ENCODE measurements at places on chromosomes 2 and 18. TPM values are rescaled to one million over a fixed set of nuclear protein-coding genes. Genes with fewer than 3 reads are reported as not detected.
A peak's percentile ranks its signal among the peaks of the same experiment; 100 is the strongest.

DNA sequence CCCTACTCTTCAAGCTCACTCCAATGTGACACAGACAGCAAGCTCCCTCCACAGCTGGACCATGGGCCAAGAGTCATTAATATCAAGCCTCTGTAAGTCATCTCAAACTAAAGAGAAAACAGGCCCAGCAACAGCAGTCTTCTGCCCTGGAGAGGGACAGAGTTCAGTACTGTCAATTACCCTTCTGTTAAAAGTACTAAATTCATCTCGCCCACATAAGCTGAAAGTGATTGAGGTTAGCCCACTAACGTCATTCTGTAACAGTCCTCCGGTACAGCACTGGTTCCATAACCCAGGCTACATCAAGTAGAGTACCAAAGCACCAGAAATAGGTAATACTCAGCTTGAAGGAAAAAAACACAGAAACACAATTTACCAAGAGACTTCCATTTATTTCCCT lies 25.9 kb downstream of the THADA start:
- H3K4me3 ChIP-seq, result peak overlapping the region; percentile 20
- H3K27ac ChIP-seq, result peak overlapping the region; percentile 75
- no peak for DNase-seq

DNA sequence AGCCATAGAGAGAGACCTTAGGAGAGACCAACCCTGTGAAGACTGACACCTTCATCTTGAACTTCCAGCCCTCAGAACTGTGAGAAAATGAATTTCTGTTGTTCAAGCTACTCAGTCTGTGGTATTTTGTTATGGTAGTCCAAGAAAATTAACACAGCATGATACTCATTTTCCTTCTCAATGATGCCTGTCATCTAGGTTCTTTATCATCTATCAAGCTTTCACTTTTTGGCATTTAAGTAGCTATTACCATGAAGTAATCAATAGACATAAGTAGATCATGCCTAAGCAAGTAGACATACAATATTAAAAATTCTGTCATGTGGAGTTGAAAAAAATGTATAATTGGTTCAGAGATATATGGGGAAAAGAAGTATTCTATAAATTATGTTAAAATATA lies 444.7 kb downstream of the THSD7B start:
- H3K36me3 ChIP-seq, result no peaks in the 10 kb centered on the region
- H3K27me3 ChIP-seq, result no peaks in the 10 kb centered on the region
- H3K4me3 ChIP-seq, result no peak overlapping the region
- no peak for DNase-seq
- H3K4me1 ChIP-seq, result no peaks in the 10 kb centered on the region

DNA sequence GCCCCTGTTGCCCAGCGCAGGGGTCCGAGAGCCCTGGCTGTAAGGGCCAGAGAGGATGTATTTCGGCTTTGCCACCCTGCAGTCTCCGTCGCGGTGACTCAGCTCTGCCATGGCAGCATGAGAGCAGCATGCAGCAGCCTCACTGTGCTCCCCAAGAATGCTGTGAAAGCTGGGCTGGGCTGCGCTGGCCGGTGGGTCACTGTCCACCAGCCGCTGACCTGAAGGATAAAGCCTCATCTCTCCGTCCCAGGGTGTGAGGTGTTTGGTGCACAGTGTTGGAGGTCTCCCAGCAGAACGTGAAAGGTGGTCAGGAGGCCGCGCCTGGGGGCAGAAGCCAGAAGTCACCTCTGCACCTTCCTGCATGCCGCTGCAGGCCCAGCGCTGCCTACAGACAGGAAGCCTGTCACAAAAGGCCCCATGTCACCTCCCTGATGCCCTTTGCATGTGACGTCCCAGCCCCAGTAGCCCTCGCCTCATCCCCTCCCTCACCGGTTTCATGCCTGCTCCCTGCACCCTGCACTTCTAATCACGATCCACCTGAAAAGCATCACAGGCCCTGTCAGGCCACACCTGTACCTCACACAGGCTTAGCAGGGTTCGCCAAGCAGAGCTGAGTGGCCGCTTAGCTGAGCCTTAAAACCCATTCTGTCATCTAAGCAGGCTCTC lies 342.1 kb downstream of the EIPR1 start:
- H3K4me3 ChIP-seq, result no peak overlapping the region
- H3K27ac ChIP-seq, result peak overlapping the region; percentile 37
- H3K27me3 ChIP-seq, result no peaks in the 10 kb centered on the region
- no peaks in the 10 kb centered on the region for H3K4me1 ChIP-seq

- H3K4me3 ChIP-seq, result peak overlapping the region; percentile 3
- DNase-seq, result peak; percentile 41
- H3K27me3 ChIP-seq, result peaks cover 7% of the 10 kb centered on the region
- no peaks in the 10 kb centered on the region for H3K36me3 ChIP-seq
- peaks cover 9% of the 10 kb centered on the region for H3K4me1 ChIP-seq
- no peak overlapping the region for H3K27ac ChIP-seq
Measured at GRCh38 chr2:64859312-64860212, 129.6 kb upstream of the SLC1A4 start.

DNA sequence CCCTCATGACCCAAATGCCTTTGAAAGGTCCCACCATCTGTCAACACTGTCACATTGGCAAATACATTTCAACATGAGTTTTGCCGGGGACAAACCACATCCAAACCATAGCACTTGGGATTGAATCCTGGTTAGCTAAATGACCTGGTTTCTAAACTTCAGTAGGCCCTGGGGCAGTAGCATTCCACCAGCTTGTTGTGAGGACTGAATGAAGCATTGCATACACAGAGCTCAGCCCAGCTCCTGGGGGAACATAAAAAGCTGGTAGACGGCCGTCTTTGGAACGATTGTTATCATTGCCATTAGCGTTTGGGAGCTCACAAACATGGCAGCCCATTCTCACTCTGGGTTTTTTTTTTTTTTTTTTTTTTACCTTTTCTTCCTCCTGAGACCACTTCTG lies 57.5 kb upstream of the CXCR4 start:
- H3K4me3 ChIP-seq, result no peak overlapping the region
- peaks cover 3% of the 10 kb centered on the region for H3K27me3 ChIP-seq
- peaks cover 12% of the 10 kb centered on the region for H3K36me3 ChIP-seq
- peaks cover 11% of the 10 kb centered on the region for H3K4me1 ChIP-seq
- H3K27ac ChIP-seq, result no peak overlapping the region

GRCh38 chr18:63261029-63261428 lies 58.5 kb downstream of the BCL2 start:
- no peak overlapping the region for H3K4me3 ChIP-seq
- peaks cover 57% of the 10 kb centered on the region for H3K36me3 ChIP-seq
- no peak overlapping the region for H3K27ac ChIP-seq
- DNase-seq, result no peak
- peaks cover 54% of the 10 kb centered on the region for H3K4me1 ChIP-seq

GRCh38 chr2:96756788-96757476 lies 3.8 kb upstream of the CNNM4 start:
- H3K4me1 ChIP-seq, result peaks cover 16% of the 10 kb centered on the region
- H3K27ac ChIP-seq, result no peak overlapping the region

GRCh38 chr2:46955764-46956163 lies 40.2 kb upstream of the MCFD2 start:
- DNase-seq, result no peak
- no peak overlapping the region for H3K27ac ChIP-seq
- H3K4me3 ChIP-seq, result no peak overlapping the region
- H3K4me1 ChIP-seq, result peaks cover 6% of the 10 kb centered on the region
- H3K27me3 ChIP-seq, result no peaks in the 10 kb centered on the region

- H3K4me1 ChIP-seq, result peaks cover 10% of the 10 kb centered on the region
- H3K4me3 ChIP-seq, result peak overlapping the region; percentile 21
- H3K27me3 ChIP-seq, result peaks cover 5% of the 10 kb centered on the region
- peaks cover 2% of the 10 kb centered on the region for H3K36me3 ChIP-seq
Measured at GRCh38 chr2:130985206-130985780, 108.0 kb downstream of the FAM168B start.

DNA sequence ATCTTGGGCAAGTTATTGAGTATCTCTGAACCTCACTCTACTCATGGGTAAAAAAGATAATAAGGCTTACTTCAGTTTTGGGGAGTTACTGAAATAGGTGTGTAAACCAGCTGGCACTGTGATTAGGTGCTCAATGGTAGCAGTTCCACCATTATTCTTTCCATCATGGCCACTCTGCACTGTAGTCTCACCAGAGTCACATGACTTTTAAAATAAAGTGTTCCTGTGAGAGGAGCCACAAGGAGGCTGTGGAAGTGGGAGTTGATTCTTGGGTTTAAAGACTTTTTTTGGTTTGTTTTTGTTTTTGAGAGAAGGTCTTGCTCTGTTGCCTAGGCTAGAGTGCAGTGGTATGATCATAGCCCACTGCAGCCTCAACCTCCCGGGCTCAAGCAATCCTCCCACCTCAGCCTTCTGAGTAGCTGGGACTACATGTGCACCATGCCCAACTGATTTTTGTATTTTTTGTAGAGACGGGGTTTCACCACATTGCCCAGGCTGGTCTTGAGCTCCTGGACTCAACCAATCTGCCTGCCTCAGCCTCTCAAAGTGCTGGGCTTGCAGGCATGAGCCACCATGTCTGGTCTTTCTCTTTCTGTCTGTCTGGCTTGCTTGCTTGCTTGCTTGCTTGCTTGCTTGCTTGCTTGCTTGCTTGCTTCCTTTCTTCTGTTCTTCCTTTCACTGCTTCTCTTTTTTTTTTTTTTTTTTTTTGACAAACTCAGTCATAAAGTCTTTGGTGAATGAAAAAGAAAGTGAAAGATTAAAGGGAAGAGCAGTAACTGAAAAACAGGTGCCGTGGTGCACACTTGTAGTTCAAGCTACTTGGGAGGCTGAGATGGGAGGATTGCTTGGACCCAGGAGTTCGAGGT lies 21.2 kb upstream of the ACVR1 start:
- H3K4me1 ChIP-seq, result peaks cover 60% of the 10 kb centered on the region
- peak overlapping the region; percentile 100 for H3K27ac ChIP-seq
- peak overlapping the region; percentile 97 for H3K4me3 ChIP-seq
- peaks cover 7% of the 10 kb centered on the region for H3K36me3 ChIP-seq

GRCh38 chr18:49976795-49977560 lies 163.6 kb upstream of the ACAA2 start:
- H3K36me3 ChIP-seq, result no peaks in the 10 kb centered on the region
- peaks cover 12% of the 10 kb centered on the region for H3K27me3 ChIP-seq

GRCh38 chr18:55317864-55318263 lies 270.1 kb downstream of the TCF4 start:
- DNase-seq, result no peak
- H3K27ac ChIP-seq, result no peak overlapping the region
- H3K36me3 ChIP-seq, result no peaks in the 10 kb centered on the region
- H3K27me3 ChIP-seq, result peaks cover 52% of the 10 kb centered on the region
- H3K4me1 ChIP-seq, result peaks cover 9% of the 10 kb centered on the region

GRCh38 chr2:70391988-70392387 lies 90.1 kb upstream of the FAM136A start:
- H3K27me3 ChIP-seq, result peaks cover 16% of the 10 kb centered on the region
- H3K4me3 ChIP-seq, result no peak overlapping the region
- H3K27ac ChIP-seq, result no peak overlapping the region
- no peak for DNase-seq

GRCh38 chr18:34915046-34915445 lies 126.2 kb upstream of the MAPRE2 start:
- H3K4me3 ChIP-seq, result no peak overlapping the region
- no peaks in the 10 kb centered on the region for H3K36me3 ChIP-seq
- DNase-seq, result no peak
- no peaks in the 10 kb centered on the region for H3K4me1 ChIP-seq
- no peak overlapping the region for H3K27ac ChIP-seq

DNA sequence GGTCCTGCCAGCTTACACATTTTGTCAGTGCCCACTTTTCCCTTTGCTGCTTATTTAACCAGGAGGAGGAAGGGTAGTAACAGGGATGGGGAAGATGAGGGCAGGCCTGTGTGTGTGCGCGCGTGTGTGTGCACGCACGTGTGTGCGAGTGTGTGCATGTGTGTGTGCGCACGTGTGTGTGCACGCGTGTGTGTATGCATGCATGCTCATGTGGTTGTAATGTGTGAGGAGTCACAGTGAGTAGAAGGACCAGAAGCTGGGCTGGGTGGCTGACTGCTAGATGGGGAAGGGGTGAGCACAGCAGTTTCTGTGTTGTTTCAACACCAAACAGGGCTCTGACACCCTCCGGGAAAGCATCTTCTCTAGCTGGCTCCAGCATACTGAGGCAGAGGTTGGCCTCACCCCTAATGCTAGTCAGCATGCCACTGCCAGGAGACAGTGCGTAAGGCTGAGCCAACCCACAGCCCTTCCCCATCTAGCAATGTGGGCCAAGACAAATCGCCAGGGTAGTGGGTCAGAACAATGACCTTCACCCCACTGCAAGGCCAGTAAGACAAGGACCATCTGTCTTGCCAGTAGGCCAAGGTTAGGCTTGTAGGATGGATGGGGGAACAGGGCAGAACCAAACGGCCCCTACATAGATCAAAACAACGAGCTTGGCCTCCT lies 218.7 kb upstream of the SMAD2 start:
- no peak for DNase-seq
- H3K4me3 ChIP-seq, result no peak overlapping the region
- H3K27ac ChIP-seq, result no peak overlapping the region
- H3K27me3 ChIP-seq, result peaks cover 14% of the 10 kb centered on the region

DNA sequence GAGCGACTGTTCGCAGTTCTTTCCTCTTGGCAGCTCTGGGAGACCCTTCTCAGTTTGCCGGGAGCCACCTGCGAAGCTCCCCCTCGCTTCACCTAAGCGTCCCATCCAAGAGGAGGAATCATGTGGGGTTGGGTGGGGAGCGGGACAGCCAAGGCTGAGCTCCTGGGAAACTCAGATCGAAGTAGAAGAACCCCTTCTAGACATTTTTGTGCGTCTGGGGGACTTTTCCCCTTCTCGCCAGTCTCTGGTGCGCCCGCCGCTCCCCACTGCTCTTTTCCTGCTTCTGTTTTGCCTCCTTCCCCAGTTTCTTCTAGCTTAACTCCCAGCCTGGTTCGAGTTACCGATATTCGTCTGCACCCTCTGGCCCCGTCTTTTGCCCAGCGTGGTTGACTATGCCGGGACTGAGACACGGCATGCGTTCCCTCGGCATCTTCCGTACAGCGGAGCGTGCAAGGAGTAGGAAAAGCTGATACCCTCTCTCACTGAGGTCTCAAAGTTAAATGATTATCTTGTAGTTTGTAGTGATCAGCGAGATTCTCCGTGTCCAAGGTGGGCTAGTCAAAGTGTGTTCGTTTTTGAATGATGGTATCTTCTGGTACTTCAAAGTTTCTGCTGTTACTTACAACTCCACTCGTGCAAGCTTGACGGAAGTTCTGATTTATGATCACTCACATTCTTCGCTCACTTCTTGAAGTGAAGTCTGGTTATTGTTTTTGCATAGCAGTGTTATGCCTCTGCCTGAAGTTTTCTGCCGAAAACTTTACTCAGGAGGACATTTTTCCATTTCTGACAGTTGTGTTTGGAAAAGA lies 664 bp downstream of the CAMKMT start:
- no peaks in the 10 kb centered on the region for H3K27me3 ChIP-seq
- peaks cover 29% of the 10 kb centered on the region for H3K4me1 ChIP-seq
- peak overlapping the region; percentile 94 for H3K4me3 ChIP-seq

DNA sequence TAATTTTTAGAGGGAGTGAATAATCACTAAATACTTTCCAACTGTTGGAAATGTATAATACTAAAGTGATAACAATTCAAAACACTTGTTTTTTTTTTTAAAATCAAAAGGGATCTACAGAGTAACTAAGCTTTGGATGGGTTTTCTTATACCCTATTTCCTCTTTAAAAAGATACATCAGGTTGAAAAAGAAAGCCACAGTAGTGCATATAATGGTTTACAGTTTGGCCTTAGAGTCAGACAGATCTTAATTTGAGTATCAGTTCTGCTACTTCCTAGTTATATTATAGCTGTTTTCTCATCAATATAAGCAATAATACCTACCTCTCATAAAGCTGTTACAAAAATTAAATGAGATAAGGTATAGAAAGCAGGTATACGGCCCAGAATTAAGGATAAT lies 28.5 kb downstream of the PSME4 start:
- DNase-seq, result no peak
- no peak overlapping the region for H3K27ac ChIP-seq
- no peak overlapping the region for H3K4me3 ChIP-seq
- H3K4me1 ChIP-seq, result peaks cover 14% of the 10 kb centered on the region

Gene REG3A
- total RNA-seq, result not detected

Gene CIB4
- total RNA-seq, result not detected

Gene FHOD3
- total RNA-seq, result not detected

Gene HTRA2
- 46.6 TPM for total RNA-seq

Gene NEU4
- not detected for total RNA-seq

Gene CDK15
- not detected for total RNA-seq

Gene SCN1A
- not detected for total RNA-seq

Gene DAW1
- not detected for total RNA-seq

Gene CYP27A1
- 3.0 TPM for total RNA-seq

All from activated naive CD8-positive, alpha-beta T cell treated with anti-CD3 and anti-CD28 coated beads, Interleukin-2, amount 10 ng/mL, durations not matched to agents 7 days and 5 days (primary cell).